ENCODE measurements at places on chromosomes 2 and 18.

DNA sequence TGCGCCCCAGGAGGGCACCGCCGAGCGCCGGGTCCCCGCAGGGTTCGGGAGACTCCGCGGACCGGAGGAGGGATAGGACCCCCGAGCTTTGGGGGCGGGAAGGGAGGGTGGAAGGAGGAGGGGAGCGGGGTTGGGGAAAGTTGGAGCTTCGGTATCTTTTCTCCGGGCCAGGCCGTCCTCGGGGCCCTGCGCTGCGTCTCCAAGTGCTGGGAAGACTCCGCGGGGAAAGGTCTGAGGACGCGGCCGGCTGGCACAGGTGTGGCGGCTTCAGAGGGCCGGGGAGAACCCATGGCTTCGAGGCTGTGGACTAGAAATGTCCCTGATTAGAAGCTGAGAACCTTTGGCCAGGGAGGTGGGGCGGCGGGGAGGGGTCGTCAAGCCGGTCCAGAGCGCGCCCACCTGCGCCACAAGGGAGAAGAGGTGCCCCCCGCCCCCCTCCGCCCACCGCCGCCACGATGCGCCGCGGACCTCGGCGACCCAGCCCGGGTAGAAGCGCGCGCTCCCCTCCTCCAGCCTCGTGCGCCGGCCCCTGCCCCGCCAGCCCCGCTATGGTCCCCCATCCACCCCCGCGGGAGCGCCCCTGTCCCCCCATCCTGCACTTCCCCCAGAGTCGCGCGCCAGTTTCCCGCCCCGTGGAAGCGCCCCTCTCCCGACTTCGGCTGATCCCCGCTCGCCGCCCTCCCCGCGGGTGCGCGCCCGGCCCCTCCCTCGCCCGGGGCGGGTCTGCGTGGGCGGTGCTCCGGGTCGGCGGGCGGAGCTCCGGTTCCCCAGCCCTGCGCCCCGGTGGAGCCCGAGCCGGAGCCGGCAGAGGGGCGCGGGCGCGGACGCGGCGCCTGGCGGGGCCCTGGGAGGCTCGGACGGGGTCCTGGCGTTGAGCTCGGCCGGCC lies at the start of gene SNTG2:
Gene SNTG2, plus strand, starts transcription at position 770 of the 887 bp plus-strand sequence. CDS start 148 bp downstream, outside the sequence.
- DNase-seq = peak; percentile 29

DNA sequence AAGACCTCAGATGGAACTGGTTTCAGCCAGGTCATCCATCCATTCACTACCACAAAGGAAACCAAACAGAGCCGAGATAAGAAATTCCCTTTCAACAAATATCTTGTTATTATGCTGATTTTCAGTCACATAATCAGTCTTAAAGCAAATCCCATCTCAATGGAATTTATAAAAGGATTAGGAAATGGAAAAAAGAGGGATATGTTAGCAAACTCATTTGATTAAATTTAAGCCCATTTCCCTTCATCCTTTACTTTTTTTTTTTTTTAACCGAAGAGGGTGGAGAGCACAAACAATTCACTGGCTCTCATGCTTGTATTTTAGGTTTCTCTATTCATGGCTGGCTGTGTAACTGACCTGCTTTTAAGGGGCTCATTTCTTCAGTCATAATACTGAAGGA lies 109.0 kb upstream of the GATA6 start:
- no peak for DNase-seq

GRCh38 chr2:20187331-20187730 lies 37.6 kb downstream of the SDC1 start:
- DNase-seq = no peak

- no peak for DNase-seq
Observed at GRCh38 chr2:48124592-48124991, 218.3 kb upstream of the FBXO11 start.

DNA sequence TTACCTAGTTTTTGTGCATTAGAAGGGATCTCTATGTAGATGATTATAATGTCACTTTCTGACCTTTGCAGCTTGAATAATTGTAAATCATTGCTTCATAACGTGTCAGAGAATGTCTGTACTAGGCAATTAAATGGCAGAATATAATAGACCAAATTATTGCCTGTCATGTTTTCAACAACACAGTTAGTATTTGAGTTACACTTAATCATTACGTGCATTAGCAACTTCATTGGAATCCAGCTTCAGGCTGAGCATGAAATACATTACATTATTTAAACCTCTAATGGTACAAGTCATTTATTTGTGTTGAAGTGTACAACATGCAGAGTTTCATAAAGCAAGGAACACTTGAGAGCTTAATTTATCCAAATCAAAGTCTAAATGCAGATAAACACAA lies 48.0 kb downstream of the ZNF407 start:
- DNase-seq = no peak

GRCh38 chr2:70009762-70010575 lies 48.5 kb upstream of the ASPRV1 start:
- DNase-seq = no peak

- DNase-seq = no peak
Observed at GRCh38 chr2:74033375-74033774, 48.7 kb downstream of the TET3 start.

GRCh38 chr2:210318486-210318885 lies 3.5 kb upstream of the MYL1 start:
- DNase-seq = no peak

- DNase-seq = no peak
Observed at GRCh38 chr18:34493566-34494358, 216.3 kb upstream of the DTNA start.

DNA sequence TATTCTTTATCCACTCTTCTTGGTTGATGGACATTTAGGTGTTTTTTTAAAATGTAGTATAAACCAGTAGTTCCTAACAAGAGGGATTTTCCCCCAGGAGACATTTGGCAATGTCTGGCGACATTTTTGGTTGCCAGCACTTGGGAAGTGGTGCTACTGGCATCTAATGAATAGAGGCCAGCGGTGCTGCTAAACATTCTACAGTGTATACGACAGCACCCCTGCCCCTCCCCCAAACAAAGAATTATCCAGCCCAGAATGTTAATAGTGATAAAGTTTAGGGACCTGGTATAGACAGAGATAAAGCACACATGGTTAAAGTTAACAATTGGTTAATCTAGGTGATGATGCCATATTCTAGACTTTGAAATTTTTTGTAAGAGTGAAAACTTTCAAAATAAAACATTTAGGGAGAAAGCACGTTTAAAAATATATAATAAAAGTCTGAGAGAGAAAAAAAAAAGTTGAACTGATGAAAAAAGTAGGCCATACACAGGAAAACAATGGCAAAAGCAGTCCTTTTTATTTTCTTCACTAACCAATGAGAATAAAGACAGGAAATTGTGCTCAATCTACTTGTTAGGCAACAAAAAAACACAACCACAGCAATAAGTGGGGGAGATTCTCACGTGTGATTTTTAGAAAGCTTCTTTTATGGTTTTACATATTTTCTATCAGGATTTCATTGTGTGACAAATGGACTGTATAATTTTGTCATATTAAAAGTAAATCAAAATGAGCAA lies 14.8 kb downstream of the FBXO48 start:
- no peak for DNase-seq

GRCh38 chr2:112751451-112752197 lies 12.8 kb downstream of the CKAP2L start:
- DNase-seq = no peak

DNA sequence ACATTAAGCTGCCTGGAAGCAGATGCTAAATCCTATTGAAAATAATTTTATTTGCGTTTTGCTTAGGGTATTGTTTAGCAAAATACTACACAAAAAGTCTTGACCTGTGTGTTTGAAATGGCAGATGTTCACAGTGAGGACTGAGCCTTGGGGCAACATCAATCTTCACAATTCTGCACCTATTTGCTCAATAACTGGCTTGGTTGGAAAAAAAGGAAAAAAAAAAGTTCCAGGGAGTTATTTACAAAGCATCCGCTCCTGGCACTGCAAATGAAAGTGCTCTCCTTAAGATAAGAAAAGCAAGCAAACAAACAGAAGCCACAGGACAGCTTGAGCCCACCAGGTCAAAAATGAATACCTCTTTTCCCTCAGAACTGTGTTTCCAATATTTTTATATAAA lies 77.7 kb downstream of the MAP2 start:
- no peak for DNase-seq

GRCh38 chr2:168742258-168742932 lies 60.0 kb upstream of the NOSTRIN start:
- no peak for DNase-seq

DNA sequence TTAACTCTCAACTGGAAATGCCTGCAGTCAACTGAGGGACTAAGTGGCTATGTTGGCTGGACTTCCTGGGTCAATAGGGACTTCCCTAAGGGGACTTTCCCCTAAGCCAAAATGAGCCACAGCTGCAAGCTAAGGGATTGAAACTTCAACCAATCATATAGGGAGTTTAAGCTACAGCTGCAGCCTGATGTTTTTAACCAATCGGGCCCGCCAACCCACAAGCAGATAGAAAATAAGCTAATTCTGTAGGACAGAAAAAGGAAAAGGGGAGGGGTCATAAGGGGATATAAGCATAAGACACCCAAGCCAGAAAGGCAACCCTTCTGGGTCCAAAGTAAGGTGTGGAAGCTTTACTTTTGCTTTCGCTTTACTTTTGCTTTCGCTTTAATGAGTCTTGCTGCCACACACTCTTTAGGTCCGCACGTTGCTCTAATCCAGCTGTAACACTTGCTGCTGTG lies 927.5 kb downstream of the ERBB4 start:
- DNase-seq = no peak

DNA sequence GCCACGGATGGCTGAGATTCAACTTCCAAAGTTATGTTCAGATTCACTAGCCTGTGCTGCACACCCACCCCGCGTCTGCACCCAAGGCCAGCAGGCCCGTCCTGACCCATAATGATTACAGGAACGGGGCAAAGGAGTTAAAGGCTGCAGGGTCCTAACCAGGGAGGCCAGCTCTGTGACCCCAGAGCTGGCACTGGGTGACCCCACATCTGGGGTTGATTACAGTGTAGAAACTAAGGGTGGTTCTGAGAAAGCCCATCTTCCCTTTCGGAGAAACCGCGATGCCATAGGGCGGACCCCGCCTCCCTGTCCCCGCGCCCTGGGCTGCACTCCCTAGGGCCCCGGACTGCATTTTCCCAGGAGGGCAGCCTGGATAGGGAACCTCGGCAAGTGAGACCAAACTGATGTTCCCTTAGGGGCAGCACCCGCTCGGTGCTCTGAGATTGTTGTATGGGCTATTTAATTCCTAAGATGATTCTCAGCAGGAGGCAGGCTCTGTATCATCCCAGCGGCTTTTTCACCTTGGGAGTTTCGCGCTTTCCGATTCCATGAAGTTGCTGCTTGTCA lies 2.2 kb upstream of the GPR148 start:
- DNase-seq = no peak

DNA sequence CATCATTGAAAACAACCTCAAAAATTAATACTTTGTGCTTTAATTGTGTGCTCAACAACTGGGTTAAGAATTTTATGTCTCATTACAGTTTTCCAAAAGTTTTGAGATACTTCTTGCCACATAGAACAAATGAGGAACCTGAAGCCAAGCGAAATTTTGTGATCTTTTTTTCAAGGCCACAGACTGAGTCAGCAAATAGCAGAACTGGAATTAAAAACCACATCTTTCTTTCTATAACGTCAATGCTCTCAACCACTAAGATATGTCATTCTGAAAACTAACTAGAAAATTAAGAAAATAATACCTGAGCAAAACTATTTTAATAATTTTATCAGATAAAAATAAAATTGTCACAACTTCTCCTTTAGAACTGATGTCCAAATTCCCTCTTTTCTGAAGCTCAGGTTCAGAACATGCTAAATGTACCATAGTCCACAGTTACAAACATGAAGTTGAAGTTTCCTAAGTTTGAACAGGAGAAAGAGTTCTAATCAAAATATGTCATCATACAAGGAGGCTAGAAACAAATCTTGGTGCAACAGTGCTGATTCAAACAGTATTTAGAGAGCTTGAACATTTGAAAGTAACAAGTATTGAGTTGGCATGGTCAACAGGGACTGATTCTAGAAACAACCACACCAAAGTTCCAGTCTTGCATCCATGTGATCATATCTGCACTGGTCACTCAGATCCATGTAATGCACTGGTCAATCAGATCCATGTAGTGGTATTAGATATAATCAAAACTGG lies 27.6 kb upstream of the CALCRL start:
- DNase-seq = no peak

DNA sequence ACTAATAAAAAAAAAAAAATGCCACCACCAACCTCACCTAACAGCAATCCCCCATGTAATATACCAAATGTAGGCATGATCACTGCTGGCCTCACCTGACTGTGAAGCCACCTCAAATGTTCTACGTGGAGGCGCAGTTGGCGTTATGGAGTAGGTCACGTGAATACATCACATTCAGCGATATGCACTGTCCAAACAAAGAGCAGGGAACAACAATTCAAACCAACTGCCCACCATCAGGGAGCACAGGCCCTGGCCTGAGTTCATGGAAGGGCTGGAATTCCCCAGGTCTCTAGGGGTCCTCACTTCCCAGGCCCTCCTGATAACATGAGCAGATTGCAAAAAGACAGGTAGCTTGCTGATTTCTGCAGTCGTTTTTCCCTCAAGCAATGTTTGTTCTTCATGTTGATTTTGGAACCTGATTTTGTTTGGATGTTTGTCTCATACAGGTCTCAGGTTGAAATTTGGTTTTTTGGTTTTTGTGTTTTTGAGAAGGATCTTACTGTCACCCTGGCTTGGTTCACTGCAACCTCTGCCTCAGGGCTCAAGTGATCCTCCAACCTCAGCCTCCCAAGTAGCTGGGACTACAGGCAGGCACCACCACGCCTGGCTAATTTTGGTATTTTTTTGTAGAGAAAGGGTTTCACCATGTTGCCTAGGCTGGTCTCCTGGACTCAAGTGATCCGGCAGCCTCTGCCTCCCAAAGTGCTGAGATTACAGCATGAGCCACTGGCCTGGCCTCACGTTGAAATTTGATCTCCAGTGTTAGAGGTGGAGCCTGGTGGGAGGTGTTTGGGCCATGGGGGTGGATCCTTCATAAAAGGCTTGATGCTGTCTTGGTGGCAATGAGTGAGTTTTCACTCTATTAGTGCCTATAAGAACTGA lies 15.5 kb downstream of the TBC1D8 start:
- DNase-seq = no peak

DNA sequence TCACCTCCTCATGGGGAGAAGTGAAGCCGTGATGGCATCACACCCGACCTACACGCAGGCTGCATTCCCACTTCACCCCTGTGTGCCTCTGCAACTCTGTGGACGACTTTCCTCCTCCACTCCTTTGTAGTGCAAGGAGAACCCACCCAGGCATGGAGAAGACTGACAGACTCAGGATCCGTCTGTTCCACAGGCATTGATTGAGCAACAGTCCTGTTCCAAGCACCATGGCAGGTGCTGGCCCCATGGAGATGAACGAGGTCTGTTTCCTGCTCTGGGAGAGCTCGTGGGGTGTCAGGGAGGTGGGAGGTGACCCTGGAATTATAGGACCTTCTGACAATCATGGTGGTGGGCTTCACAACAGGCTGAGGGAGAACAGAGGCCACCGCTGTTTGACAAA lies 284.7 kb upstream of the HDAC4 start:
- DNase-seq = no peak

- DNase-seq = no peak
Observed at GRCh38 chr2:216683846-216684245, 11.5 kb downstream of the IGFBP5 start.

DNA sequence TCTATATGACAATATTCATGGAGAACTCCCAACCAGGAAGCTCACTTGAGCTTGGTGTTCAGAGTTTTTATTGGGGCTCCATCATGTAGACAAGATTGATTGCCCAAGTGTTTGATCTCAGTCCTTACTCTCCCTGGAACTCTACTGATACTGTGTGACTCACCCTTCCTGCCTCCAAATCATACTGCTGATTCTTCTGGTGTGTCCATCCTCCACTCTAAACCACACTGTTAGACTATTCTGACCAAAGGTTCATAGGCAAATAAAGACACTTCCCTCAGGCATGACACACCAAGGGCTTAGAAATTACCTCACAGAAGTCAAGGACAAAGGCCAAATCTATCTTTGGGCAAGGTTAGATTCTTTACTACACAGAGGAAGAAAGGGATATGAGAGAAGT lies 107.9 kb upstream of the CDH20 start:
- no peak for DNase-seq

GRCh38 chr18:36813101-36813775 lies 15.6 kb downstream of the TPGS2 start:
- DNase-seq = no peak

Data from stimulated activated CD8-positive, alpha-beta memory T cell treated with anti-CD3 and anti-CD28 coated beads, Interleukin-4, amount 100 ng/mL, for 4 hours (primary cell).